ENCODE measurements at places on chromosomes 11 and 22.
A peak's percentile ranks its signal among the peaks of the same experiment; 100 is the strongest.

DNA sequence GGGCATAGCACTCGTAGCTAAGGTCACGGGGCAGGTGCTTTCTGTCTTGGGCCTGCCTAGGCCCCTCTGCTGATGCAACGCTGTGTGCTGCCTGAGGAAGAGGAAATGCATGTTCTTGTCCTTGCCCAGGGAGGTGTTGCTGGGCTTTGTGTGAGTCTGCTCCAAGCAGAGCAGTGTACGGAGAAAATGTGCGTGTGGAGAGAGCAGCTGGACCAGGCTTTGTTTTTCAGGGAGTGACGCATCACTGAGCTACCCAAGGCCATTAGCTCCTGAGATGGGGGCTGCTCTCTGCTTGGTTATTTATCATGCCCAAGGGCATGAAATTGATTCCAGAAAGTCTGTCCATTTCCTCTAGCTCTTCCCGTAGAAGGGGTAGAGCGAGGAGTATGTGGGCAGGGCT lies 82.9 kb upstream of the THY1 start:
- DNase-seq, result no peak

DNA sequence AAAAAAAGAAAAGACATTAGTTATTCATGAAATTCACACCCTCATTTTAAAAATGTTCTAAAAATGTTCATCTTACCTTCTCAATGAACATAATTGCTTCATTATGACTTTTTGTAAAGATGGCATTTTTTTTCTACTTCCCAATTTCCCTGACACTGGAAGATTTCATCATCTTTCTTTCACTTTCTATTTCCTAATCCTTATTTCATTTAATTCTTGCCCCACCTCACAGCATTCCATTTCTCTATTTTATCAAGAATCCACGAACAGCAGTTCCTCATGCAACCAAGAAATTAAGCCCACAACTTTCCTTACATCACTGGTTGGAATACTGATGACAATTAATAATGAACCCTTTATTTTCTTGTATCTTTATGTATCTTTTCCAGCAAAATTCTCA lies 1.9 kb downstream of the PATL1 start:
- DNase-seq, result no peak

DNA sequence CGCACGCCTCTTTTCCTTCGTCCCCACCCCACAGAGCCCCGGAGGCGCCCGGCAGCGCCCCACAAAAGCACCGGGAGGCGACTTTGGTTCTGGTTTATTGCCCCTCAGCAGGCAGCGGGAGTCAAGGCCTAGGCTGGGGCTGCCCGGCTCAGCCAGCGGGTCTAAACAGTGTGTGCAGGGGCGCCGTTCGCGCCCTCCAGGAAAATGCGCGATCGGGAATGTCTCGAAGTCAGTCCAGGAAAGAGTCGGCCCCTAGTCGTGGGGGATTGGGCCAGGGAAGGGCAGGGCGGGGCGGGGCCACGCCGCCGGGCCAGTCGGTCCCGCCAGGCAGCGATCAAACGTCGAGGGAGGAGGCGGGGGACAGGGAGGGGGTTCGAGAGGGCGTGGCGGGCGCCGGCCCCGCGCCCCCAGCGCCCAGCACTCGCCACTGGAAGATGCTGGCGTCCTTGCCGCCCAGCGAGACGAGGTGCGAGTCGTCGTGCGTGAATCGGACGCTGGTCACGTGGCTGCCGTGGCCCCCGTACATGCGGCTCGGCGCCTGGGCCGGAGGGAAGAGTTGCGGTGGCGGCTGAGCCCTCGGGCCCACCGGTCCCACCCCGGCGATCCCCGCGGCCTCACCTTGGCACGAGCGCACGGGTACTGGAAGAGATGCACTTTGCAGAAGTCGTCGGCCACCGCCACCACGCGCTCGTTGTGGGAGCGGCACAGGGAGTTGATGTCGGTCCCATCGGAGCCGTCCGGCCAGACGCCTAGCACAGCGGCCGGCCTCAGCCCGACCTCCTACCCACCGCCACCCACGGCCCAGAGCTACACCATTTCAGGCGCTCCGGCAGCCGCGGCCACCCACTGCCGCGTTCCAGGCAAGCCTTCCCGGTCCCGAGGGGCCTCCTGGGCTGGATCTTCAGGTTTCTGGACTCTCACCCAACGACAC lies 741 bp upstream of the MTA2 start:
- DNase-seq, result no peak

DNA sequence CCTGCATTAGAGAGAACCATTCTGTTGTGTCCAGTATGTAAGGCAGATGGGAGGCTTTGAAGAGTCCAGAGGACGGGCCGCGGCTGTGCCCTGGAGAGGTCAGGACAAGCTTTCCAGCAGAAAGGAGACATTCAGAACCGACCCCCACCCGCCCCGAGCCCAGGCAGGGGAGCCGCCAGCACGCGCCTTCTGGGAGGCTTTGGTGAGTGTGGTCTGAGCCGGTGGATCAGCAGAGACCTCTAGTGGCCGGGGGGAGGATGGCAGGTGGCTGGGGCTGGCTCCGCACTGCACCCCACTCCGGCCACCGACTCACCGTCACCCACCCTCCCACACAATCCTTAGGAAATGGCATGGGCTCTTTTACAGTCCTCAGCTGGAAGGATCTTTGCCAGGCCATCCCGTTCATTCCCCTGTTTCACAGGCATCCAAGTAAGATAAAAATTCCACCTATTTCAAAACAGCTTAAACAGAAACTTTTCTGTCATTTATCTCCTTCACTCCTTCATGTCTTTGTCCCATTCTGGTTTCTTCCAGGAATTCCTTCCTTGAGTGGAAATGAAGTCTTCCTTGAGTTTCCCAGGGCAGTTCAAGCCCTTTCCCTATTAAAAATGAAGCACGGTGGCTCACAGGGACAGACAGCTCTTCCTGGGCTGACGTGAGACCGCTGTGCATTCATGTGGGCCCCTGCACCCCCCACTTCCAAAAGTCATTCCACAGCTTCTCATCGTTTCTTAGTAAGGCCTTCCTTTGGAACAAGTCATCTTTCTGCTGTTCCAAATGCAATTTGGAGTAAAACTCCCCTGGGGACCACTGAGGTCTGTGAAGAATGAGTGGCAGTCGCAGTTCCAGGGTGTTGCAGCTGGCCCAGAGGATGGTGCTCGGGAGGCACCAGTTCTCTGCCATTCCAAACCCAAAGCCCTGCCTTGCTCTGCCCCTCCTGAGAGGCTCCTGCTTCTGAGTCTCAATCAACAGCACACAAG lies 91.0 kb downstream of the FEZ1 start:
- peak; percentile 14 for DNase-seq

- DNase-seq, result no peak
Measured at GRCh38 chr11:79437981-79438630, 2.7 kb downstream of the TENM4 start.

DNA sequence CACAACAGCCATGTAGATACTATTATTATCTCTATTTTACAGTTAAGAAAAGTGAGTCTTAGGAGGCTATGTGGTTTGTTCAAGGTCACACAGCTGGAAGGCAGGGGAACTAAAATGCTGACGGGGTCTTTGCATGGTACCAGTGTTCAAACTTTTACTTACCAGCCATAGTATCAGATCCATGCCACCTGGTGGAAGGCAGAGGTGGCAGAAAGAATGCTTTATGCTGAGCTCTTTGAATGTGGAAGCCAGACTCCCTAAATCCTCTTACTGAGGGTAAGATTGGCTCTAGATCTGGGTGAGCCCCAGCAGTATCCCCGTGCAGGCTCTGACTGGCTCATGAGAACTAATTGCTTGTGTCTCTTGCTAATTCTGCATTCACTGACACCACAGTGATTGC lies 54.3 kb upstream of the NAV2 start:
- no peak for DNase-seq

GRCh38 chr11:57008373-57008772 lies 19.7 kb downstream of the OR5AK2 start:
- no peak for DNase-seq

Data from effector memory CD4-positive, alpha-beta T cell (primary cell).